Colonic mucosa (tissue), 4 donors: ENCODE measurements at places on chromosomes 12 and 14. TPM values are rescaled to one million over a fixed set of nuclear protein-coding genes. Genes with fewer than 3 reads are reported as not detected.
A peak's percentile ranks its signal among the peaks of the same experiment; 100 is the strongest.

GRCh38 chr12:26461776-26462175, 266.4 kb downstream of the SSPN start:
- no peaks in the 10 kb centered on the region for H3K4me1 ChIP-seq
- no peaks in the 10 kb centered on the region for H3K36me3 ChIP-seq
- H3K27me3 ChIP-seq: no peaks in the 10 kb centered on the region
- no peak overlapping the region for H3K27ac ChIP-seq
- no peak overlapping the region for H3K4me3 ChIP-seq

DNA sequence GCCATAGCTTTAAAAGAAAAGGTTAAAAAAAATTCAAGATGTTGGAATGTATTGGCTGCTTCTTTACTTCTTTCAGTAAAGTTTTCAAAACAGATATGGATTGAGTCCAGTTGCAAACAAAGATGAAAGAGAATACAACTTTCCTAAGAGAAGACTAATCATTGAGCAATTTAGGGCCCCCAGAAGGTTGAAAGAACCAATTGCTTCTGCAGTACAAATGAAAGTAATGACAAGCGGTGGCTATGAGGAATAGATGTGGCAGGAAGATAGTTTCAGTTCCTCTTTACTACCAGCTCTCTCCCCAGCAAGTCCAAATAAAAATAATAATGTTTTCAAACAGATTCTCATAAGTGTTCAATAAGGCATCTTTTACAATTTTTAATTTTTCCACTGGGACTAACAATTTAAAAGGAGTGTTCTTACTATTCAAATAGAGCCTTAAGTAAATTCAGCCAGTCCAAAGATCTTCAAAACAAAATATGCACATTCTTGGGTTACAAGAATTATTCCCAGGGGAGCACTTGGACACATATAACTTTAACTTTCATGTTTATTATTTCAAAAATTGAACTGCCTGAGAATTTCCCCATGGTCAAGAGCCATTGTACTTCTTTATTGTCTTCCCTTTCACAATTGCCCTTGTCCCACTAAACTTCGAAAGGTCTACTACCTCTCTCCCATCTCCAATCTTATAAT, 62.3 kb upstream of the PPP1R12A start:
- no peaks in the 10 kb centered on the region for H3K27me3 ChIP-seq
- DNase-seq: no peak
- no peaks in the 10 kb centered on the region for H3K4me1 ChIP-seq
- no peak overlapping the region for H3K27ac ChIP-seq

GRCh38 chr12:117986705-117987469, 18.1 kb upstream of the KSR2 start:
- H3K4me3 ChIP-seq: no peak overlapping the region
- H3K4me1 ChIP-seq: no peaks in the 10 kb centered on the region
- no peak for DNase-seq
- no peak overlapping the region for H3K27ac ChIP-seq

- H3K4me1 ChIP-seq: no peaks in the 10 kb centered on the region
- H3K36me3 ChIP-seq: no peaks in the 10 kb centered on the region
- no peak overlapping the region for H3K27ac ChIP-seq
- H3K4me3 ChIP-seq: no peak overlapping the region
- no peak for DNase-seq
Observed at GRCh38 chr14:83172363-83172762, 1638.7 kb upstream of the SEL1L start.

DNA sequence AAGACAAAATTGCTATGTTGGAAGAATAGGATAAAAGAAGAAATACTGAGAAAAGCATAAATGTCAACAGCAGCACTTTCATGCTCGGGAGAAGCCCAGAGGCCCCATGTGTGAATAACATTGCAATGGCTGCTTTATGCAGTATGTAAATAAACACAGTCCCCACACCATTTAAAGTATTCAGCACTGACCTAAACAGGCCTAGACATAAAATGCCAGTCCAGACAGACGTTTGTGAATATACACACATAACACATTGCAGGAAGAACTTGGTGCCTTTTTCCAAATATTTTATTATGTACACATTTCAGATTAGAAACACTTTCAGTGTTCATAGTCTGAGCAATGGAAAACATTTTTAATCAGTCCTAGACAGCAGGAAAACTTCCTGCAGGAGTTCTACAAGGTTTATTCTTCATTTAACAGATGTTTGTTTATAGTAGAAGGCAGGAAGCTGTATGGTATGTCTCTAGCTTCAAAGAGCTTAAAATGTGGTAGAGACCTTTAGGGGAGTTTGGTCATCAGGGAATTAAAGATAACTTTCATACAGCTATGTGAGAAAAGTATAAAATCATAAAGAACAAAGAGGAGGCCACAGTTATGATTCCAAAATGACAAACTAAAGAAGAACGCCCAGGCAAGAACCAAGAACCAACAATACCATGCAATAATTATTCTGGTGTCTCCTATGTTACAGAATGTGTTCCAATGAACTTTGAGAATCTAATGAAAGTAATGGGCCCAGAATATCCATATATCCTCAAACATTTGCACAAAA, 30.6 kb upstream of the SLC38A2 start:
- no peaks in the 10 kb centered on the region for H3K36me3 ChIP-seq
- peaks cover 18% of the 10 kb centered on the region for H3K4me1 ChIP-seq
- peak overlapping the region; percentile 78 for H3K27ac ChIP-seq
- no peaks in the 10 kb centered on the region for H3K27me3 ChIP-seq
- no peak overlapping the region for H3K4me3 ChIP-seq

GRCh38 chr14:55448141-55448614, 7.8 kb upstream of the TBPL2 start:
- no peak overlapping the region for H3K4me3 ChIP-seq
- peaks cover 5% of the 10 kb centered on the region for H3K4me1 ChIP-seq
- DNase-seq: peak; percentile 51
- peak overlapping the region; percentile 37 for H3K27ac ChIP-seq

RIMBP2 gene
- 4.8 TPM for total RNA-seq

HOTAIR gene
- not detected for total RNA-seq

GRCh38 chr12:83850531-83850930, 1062.1 kb downstream of the SLC6A15 start:
- H3K4me1 ChIP-seq: no peaks in the 10 kb centered on the region
- H3K36me3 ChIP-seq: no peaks in the 10 kb centered on the region
- no peak for DNase-seq
- H3K4me3 ChIP-seq: no peak overlapping the region

CFAP54 gene
- 0.32 TPM for total RNA-seq

IAPP gene
- not detected for total RNA-seq

- H3K4me3 ChIP-seq: no peak overlapping the region
- H3K4me1 ChIP-seq: peaks cover 1% of the 10 kb centered on the region
- no peaks in the 10 kb centered on the region for H3K27me3 ChIP-seq
- H3K36me3 ChIP-seq: no peaks in the 10 kb centered on the region
- no peak overlapping the region for H3K27ac ChIP-seq
Observed at GRCh38 chr14:103867523-103867953, 20.2 kb upstream of the PPP1R13B start.

SERPINA12 gene
- total RNA-seq: not detected

- H3K36me3 ChIP-seq: no peaks in the 10 kb centered on the region
- peak; percentile 25 for DNase-seq
Observed at GRCh38 chr14:78902010-78902623, 731.9 kb downstream of the NRXN3 start.

BHLHE41 gene
- total RNA-seq: 13.3 TPM

MMP19 gene
- 2.1 TPM for total RNA-seq

GRCh38 chr14:101426466-101426865, 134.8 kb upstream of the DIO3 start:
- DNase-seq: no peak
- H3K27ac ChIP-seq: no peak overlapping the region
- no peaks in the 10 kb centered on the region for H3K4me1 ChIP-seq
- no peaks in the 10 kb centered on the region for H3K36me3 ChIP-seq
- H3K27me3 ChIP-seq: no peaks in the 10 kb centered on the region

- no peak overlapping the region for H3K4me3 ChIP-seq
- no peaks in the 10 kb centered on the region for H3K4me1 ChIP-seq
- DNase-seq: no peak
Observed at GRCh38 chr14:76293221-76293620, 82.7 kb upstream of the ESRRB start.

- no peaks in the 10 kb centered on the region for H3K4me1 ChIP-seq
- no peaks in the 10 kb centered on the region for H3K27me3 ChIP-seq
- H3K36me3 ChIP-seq: no peaks in the 10 kb centered on the region
- H3K4me3 ChIP-seq: no peak overlapping the region
- H3K27ac ChIP-seq: no peak overlapping the region
Observed at GRCh38 chr14:21169573-21169972, 13.7 kb upstream of the OR5AU1 start.

- DNase-seq: no peak
- no peaks in the 10 kb centered on the region for H3K36me3 ChIP-seq
- no peaks in the 10 kb centered on the region for H3K4me1 ChIP-seq
- no peaks in the 10 kb centered on the region for H3K27me3 ChIP-seq
Observed at GRCh38 chr12:42267413-42268190, 29.6 kb upstream of the YAF2 start.

PRPH gene
- 21.9 TPM for total RNA-seq

SYNE3 gene
- 9.5 TPM for total RNA-seq

MUCL1 gene
- total RNA-seq: not detected

DNA sequence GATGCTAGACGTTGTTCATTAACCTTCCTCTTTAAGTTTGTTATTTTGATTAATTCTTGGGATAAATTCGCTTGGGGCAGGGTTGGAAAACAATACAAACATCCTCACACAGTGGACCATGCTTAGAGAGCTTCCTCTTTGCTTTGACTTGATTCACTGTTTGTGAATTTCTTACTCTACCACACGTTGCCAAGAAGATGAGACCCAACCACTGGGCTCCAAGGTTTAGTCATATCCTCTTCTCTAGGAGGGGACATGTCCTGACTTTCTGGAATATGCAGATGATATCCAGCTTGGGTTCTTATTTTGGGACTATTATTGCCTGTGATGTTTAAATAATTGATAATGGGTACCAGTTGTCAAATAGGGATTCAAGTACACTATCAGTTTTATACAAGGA, 428.2 kb downstream of the ATP23 start:
- no peaks in the 10 kb centered on the region for H3K36me3 ChIP-seq
- H3K27ac ChIP-seq: no peak overlapping the region
- no peaks in the 10 kb centered on the region for H3K4me1 ChIP-seq

DNA sequence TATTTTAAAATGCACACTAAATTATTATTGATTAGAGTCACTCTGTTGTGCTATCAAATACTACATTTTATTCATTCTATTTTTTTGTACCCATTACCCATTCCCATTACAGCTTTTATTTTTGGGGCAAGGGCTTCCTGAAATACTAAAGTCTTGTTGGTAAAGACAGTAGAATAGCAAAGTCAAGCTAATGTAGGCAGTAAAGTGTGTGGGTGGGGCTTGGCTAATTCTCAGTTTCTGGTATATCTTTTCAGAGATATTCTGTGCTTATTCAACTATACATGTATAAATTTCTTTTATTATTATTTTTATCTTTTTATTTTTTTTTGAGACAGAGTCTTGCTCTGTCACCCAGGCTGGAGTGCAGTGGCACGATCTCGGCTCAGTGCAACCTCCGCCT, 22.3 kb upstream of the PHC1 start:
- H3K4me1 ChIP-seq: no peaks in the 10 kb centered on the region
- no peak overlapping the region for H3K27ac ChIP-seq
- H3K36me3 ChIP-seq: no peaks in the 10 kb centered on the region
- no peak overlapping the region for H3K4me3 ChIP-seq

DNA sequence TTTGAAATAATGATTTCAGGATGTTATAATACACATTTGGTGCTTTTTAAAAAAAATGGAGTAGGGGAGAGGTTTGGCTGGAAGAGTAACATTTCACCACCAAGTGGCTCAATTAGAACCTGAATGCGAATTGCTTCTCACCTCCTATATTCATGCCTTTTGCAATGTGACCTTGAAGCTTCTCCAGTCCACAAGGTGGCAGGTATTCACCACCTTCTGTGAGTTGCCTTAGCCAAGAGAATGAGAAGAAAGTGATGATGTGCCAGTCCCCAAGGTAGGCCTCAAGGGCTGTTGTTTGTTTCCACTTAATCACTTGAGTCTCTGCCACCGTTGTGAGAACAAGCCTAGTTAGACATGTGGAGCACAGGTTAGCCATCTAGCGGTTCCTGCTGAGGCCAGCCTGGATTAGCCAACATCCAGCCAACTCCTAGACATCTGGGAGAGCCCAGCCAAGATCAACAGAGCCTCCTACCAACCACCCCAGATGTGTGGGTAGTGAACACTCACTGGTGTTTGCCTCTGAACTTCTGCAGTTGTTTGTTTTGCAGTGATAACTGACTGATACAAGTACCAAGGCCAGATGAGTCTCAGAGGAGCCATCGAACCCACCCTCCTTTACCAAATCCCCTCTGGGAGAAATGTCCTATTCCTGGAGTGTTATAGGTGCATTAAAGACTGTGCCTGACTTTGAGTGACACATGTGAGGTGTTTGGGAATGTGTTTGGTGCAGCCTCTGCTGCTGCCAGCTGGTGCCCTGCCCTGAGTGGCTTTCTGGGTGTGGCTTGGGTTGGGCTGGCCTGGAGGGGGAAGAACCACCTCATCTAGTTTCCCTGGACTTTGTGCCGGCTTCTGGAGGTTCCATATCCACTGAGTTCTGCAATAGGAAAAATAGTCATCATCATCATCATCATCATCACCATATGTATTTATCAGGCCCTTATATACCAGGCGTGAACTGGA, 132.5 kb upstream of the RFLNA start:
- no peaks in the 10 kb centered on the region for H3K27me3 ChIP-seq
- H3K4me1 ChIP-seq: no peaks in the 10 kb centered on the region
- DNase-seq: peak; percentile 71
- H3K27ac ChIP-seq: peak overlapping the region; percentile 43
- no peak overlapping the region for H3K4me3 ChIP-seq

DNA sequence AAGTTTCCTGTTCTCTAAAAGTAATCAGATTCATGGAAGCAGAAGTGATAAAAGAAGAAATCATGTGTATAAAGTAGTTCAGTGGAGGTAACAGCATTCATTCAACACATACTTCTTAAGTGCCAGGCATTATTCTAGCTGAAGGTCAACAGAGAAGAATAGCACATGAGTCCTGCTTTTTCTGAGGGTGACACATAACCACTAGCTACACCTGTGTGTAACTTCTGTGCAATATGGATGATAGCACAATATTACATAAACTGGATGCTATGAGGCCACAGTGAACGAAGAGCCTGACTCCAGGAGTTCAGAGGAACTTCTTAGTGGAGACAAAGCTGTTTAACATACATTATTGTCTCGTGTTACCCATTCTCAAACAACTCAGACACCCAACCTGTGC, 114.3 kb upstream of the PCED1B start:
- no peaks in the 10 kb centered on the region for H3K27me3 ChIP-seq
- H3K4me3 ChIP-seq: no peak overlapping the region
- no peak overlapping the region for H3K27ac ChIP-seq
- no peaks in the 10 kb centered on the region for H3K36me3 ChIP-seq
- no peaks in the 10 kb centered on the region for H3K4me1 ChIP-seq

DNA sequence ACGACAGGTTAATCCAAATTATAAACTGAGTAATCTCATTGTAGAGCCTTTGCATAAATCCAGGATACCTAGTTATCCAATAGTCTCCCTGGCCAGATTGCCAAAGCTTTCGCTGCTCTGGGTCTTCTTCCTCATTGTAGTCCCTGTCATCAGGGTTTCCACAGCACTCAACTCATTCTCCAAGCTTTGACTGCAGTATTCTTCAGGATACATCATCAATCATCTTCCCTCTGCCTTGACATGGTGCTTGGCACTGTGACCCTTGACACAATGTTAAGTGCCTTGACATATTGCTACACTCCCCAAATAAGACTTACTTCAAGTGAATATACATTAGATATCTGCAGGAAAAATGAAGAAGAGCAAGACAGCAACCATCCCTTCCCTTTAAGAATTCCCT, 60.1 kb upstream of the RESF1 start:
- DNase-seq: no peak
- no peak overlapping the region for H3K4me3 ChIP-seq
- no peaks in the 10 kb centered on the region for H3K4me1 ChIP-seq
- no peak overlapping the region for H3K27ac ChIP-seq
- H3K27me3 ChIP-seq: no peaks in the 10 kb centered on the region
